ENCODE measurements at places on chromosomes 2 and 18. TPM values are rescaled to one million over a fixed set of nuclear protein-coding genes. Genes with fewer than 3 reads are reported as not detected.

GRCh38 chr2:223889229-223889628, 51.8 kb upstream of the AP1S3 start:
- no peak for DNase-seq

GRCh38 chr18:76213991-76214390, 281.1 kb downstream of the ZNF516 start:
- no peak for DNase-seq

Gene TCF7L1
- total RNA-seq = 3.3 TPM

Gene ASXL3
- 0.60 TPM for total RNA-seq

GRCh38 chr2:231480781-231481180, 16.5 kb upstream of the NCL start:
- peak; percentile 63 for DNase-seq

Gene TUBA3E
- total RNA-seq = not detected

DNA sequence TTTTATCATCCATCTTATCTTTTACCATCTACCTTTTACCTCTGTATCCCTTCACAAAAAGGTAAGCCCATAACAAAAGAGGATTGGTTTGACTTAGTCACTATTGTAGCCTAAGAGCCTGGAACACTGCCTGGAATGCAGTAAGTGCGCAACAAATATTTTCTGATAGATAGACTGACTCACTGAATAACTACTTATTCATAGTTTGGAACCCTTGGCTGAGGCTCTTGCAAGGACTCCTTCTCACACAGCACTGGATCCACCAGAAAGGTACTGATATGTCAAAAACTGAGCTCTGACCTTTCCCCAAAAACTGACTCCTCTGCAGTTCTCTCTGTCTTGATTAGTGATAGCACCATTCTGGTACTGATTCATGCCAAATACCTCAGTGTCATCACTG, 426.7 kb downstream of the SETBP1 start:
- no peak for DNase-seq

Gene KANSL1L
- total RNA-seq = 13.5 TPM

Gene ALK
- not detected for total RNA-seq

DNA sequence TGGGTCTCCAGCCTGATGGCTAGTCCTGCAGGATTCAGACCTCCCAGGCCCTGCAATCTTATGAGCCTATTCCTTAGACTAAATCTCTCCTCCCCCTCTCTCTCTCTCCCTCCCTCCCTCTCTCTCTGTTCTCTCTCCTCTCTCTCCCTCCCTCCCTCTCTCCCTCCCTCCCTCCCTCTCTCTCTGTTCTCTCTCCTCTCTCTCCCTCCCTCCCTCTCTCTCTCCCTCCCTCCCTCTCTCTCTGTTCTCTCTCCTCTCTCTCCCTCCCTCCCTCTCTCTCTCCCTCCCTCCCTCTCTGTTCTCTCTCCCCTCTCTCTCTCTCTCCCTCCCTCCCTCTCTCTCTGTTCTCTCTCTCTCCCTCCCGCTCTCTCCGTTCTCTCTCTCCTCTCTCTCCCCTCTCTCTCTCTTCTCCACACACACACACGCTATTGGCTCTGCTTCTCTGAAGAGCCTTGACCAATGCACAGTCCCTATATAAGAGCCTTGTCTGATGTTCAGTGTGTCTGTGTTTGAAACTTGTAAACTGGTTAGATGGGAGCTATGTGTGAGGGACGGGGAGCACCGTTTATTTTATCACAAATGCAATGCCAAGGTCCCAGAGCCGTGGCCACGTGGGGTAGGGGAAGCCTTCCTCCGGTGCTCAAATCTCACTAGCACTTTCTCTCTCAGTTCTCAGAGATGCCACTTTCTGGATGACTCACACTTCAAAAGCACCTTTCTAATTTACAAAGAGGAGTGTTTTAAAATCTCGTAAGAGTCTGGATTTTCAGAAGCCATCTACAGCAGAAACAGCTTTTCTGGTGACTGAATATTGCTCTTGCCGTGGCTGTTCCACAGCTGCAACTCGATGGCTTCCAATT, 9.4 kb upstream of the PRLH start:
- DNase-seq = no peak

DNA sequence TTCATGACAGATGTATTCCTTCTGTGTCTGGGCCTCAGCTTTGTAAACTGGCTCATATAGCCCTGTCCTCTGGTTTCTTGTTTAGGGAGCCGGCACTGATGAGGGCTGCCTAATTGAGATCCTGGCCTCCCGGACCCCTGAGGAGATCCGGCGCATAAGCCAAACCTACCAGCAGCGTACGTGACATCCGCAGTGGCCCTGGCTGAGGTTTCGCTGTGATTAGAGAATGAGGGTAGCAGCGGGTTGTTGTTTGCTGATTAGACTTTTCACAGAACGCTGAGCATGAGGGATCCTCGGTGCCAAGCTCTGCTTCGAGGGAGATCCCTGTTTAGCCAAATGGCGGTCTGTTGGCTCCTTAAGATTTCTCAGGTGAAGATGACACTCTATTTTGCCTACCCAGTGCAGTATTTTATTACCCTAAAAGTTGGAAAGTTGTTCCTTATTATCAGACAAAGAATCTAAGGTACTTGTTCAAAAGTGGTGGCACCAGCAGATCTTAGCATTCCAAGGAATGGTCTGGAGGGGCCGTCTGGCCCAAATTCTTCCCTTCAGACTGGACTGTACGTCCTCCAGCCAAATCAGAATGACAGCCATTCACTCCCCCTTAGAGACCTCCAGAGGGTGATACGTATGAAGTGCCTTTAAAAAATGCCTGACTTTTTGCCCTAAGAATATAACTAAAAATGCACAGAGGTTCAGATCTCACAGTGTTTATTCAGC, 21.5 kb upstream of the GMCL1 start:
- DNase-seq = no peak

DNA sequence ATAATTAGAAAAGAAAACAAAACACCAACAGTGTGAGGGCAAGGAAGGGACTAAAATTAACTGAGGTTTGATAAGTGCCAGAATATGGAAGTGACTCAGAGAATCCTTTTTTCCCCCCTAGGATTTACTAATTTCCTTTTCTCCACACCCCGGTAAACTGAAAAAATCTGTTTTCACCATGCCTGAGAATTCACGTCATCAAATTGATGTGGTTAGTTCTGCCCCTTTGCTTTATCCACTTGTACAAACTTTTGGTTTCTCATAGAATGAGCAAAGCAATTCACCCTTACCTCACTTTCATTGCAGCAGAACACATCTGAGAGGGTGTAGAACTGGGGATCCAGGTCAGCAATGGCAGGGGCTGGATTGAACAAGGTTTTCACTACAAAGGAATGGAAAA, 57.8 kb downstream of the RBKS start:
- DNase-seq = no peak

DNA sequence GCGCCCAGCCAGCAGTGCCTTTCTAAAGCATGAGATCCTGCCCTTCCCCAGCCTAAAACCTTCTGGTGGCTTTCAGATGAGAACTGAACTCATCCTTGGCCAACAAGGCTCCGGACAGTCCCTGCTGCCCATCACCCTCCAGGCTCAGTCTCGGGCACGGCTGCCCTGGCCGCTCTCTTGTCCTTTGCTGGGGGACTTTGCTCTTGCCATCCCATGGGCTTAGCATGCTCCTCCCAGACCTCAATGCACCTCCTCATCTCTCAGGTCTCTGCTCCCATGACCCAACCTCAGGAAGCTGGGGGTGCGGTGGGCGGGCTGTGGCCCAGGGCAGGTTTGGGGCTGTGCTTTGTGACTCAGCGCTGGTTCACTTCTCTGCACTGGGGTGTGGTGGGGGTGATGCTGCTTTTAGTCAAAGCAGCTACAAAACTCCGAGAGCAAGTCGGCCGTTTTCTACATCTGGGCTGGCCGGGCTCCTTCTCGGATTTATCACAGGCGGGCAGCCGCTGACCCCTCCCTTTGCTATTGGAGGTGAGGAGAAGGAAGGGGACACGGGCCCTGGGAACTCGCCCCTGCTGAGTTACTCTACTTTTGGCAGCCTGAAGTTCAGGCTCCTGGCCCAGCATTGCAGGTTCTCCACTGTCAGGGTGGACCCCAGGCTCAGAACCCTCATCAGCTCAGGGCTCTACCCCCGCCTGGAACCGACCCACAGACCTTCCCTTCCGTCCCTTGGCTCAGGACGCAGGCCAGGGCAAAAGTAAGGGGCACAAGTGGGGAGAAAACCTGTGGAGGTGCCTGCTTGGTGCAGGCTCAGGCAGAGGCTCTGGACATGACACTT, 90.6 kb upstream of the TAF1B start:
- no peak for DNase-seq

Gene STPG4
- total RNA-seq = 0.20 TPM

DNA sequence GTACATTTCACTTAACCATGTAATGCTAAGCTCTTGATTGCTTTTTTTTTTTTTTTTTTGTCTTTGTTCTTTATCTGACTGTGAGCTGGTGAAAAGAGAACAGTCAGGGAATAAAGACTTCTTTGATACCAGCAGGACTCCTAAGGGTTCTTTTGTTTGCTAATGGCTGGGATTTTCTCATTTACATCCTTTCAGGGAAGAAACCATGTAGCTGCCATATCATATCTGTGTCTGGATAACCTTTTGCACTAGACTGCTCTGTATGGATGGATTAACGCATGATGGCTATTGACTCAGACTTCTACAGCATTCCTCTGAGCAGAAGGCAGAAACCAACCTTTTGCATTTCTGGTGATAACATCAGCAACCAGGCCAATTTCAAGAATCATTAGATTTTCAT, 504.0 kb downstream of the LRRTM4 start:
- no peak for DNase-seq

- no peak for DNase-seq
Observed at GRCh38 chr2:117378653-117379052, 435.8 kb upstream of the DDX18 start.

DNA sequence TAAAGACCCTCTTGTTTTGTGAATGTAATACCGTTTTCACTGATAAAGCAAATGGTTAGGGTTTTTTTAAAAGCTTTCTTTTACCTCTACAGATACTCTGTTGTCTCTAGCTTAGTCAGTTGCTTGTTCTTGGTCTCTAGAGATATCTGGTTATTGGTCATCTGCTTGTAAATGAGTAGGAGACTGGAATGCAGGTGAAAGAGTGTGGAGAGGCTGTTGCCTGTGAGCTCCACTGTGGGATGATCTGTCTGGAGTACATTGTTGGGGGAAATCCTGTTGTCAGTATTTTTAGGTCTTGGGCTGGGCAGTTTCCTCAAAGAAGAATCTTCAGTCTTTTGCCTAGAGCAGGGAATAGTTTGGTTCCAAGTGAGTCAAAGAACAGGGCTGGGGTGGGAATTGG, 67.7 kb downstream of the SMCHD1 start:
- DNase-seq = no peak

DNA sequence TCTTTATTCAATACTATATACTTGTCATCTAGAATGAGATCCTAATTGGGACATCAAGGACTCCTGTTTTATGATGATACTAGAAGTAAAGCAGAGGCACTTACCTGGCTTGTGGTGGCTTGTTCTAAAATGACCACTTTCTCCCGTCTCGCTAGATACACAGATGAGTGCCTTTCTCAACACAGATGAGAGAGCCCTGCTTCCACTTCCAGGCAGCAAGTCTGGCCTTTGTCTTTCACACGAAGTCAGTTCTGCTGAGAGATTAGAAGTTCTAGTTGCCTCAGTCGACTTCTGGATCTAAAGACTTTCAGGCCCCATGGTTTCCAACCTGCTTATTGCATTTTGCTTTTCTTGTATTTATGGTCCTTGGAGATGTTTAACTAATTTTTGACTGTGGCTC, 70.3 kb downstream of the PPP1R1C start:
- DNase-seq = no peak

Gene FZD7
- total RNA-seq = 4.4 TPM

DNA sequence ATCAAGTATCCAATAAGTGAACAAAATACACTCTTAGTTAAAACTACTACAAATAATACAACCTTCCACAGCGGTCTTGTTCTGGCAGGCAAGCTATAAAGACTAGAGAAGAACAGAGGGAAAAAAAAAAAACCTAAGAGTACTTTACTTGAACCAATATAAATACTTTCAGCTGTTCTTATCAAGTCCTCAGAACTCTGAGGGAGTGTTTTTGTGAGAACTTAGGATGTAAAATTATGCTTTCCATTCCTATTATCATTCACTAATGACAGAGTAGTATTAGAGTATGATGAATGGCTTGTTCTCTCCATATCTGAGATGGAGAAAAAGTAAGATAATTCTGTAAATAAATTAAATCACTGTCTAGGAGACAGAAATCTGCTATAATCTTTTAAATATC, 68.3 kb downstream of the ATL2 start:
- no peak for DNase-seq

- no peak for DNase-seq
Observed at GRCh38 chr18:8763611-8764010, 58.3 kb downstream of the MTCL1 start.

- DNase-seq = no peak
Observed at GRCh38 chr2:199806179-199806578, 44.8 kb downstream of the FTCDNL1 start.

- no peak for DNase-seq
Observed at GRCh38 chr2:7403092-7403775, 486.0 kb downstream of the RNF144A start.

GRCh38 chr2:174691201-174691779, 73.0 kb downstream of the CHRNA1 start:
- no peak for DNase-seq

GRCh38 chr2:183248866-183249567, 124.8 kb downstream of the NUP35 start:
- no peak for DNase-seq

DNA sequence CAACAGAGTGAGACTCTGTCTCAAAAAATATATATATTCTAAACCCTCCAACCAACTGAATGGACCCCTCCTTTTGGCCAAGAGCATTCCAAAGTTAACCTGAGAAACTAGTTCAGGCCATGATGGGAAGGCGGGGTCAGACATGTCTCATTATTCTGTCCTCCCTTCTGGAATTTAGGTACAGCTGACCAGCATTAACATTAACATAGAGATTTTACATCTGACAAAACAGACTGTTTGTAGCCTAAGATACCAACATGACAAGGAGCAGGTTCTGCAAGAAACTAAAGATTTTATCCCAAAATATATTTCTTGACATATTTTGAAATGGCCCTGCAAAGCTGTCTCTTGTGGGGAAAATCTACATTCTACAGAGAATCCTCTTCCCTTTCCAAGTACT, 6.8 kb upstream of the PDK1 start:
- no peak for DNase-seq

DNA sequence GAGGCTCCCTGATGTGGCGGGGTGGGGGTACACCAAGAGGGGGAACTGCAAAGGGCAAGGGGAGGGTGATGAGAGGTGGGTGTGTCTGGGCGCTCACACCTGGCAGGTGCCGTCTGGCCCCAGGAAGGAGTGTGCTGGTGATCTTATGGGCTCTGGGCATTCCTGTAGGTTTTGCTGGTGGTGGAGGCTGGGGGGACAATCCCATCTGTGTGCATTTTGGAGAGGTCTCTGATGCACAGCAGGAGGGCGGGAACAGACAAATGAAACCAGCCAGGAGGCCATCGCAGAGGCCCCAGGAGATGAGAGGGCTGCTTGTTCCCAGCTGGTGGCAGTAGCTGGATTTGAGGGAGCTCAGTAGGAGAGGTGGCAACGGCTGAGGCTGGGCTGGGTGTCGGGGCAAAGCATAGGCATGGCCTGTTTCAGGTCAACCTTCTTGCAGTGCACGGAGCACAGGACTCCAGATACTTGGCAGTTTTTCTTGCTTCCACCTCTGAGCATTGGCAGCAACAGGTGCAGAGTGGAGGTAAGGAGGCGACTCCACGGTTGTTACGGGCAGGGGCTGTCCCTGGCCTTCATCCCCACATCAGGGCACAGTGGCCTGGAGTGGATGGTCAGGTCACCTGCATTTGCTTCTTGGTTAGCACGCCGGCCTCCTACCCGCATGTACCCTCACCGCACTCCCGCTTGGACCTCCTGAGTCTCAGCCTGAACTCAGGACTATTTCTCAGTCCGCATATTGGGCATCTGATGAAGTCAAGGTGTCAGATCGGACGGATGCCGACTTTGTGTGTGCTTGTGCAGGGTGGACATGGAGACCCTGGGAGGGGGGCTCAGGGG, 194.2 kb upstream of the HDAC4 start:
- peak; percentile 60 for DNase-seq

- DNase-seq = no peak
Observed at GRCh38 chr2:44430342-44430741, 68.6 kb downstream of the CAMKMT start.
